ENCODE measurements at places on chromosomes 12 and 14.
A peak's percentile ranks its signal among the peaks of the same experiment; 100 is the strongest.

DNA sequence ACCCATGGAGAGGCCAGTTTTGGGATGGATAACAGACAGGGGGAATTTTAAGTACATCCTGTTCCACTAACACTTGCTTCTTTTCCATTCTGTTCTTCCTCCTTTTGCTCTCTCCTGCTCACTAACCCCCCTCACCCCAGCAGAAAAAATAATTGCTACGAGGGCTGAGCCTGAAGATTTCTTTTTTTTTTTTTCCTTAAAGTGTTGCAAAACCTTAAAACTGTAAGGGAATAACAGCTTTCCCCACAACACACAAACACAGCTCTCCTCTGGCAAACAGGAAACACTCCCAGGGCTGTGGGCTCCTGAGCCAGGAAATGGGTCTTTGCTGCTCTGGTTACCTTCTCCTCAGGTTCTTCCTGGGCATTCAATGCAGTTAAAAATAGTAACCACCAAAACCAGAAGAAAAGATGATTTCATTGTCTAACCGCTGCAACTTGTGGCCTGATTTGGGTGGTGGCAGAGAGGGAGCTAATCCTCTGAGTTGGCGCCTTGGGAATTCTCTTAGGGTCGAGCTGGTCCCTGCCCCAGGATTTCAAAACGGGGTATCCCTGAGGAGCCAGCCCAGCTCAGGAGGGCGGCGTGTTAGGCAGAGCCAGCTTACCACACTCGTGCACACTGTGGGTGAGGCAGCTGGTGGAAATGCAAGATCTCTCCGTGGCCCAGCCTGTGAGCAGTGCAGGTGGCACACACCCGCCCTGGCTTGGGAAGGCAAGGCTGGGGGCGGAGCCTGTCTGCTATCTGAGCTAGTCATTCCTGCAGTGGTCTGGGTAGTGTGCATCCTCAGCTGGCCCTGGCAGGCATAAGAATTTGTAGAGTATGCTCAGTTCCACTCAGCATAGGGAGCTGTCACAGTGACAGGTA, 17.1 kb upstream of the EMP1 start:
- DNase-seq = peak; percentile 63

GRCh38 chr14:81523616-81524015, 10.0 kb downstream of the SEL1L start:
- no peak for DNase-seq

- DNase-seq = no peak
These were observed 103.1 kb downstream of the PRICKLE1 start for GRCh38 chr12:42486407-42486806.

DNA sequence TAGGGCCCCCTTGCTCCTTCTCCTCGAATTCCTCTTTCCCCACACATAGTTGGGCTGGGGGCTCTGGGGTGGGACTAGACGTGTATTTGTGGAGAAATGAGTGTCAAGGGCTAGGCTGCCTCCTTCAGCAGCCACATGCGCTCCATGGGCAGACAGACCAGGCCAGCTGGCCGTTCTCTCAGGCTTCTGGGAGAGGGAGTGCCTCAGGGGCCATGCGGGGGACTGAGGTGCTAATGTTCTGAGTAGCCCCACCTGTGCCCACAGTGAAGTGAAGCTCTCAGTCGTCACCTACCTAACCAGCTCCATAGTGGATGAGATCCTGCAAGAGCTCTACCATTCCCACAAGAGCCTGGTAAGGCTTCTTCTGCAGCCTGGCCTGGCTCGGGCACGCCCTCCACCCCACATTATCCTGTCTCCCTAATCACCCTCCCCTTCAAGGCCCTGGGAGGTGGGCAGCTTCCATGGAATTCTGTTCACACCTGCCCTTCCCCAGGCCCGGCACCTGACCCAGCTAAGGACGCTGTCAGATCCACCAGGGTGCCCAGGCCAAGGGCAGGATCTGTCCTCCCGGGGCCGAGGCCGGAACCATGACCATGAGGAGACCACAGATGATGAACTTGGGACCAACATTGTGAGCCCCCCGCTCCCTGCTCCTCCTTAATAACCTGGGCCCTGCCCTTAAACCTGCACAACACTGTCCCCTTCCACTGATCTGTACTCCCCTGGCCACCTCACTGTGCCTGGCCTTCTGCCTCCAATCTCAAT, 9.0 kb upstream of the CPNE6 start:
- no peak for DNase-seq
